ENCODE measurements at places on chromosomes 12 and 14. TPM values are rescaled to one million over a fixed set of nuclear protein-coding genes. Genes with fewer than 3 reads are reported as not detected.

KRT78 gene
- not detected for total RNA-seq

CD4 gene
- total RNA-seq: not detected

GPR33 gene
- not detected for total RNA-seq

DEGS2 gene
- 0.02 TPM for total RNA-seq

CD27 gene
- total RNA-seq: not detected

NEUROD4 gene
- not detected for total RNA-seq

CTSG gene
- not detected for total RNA-seq

KRT72 gene
- total RNA-seq: not detected

PSMB5 gene
- total RNA-seq: 478 TPM

CHGA gene
- not detected for total RNA-seq

PLEKHD1 gene
- total RNA-seq: 0.23 TPM

TTC9 gene
- total RNA-seq: 0.88 TPM

TOMM20L gene
- not detected for total RNA-seq

LAG3 gene
- not detected for total RNA-seq

FGF6 gene
- total RNA-seq: not detected

NR1H4 gene
- total RNA-seq: 1.5 TPM

CABP1 gene
- total RNA-seq: not detected

VWF gene
- total RNA-seq: 0.23 TPM

TFCP2 gene
- total RNA-seq: 4.7 TPM

PLEK2 gene
- total RNA-seq: not detected

SMCO2 gene
- 0.33 TPM for total RNA-seq

SYNDIG1L gene
- total RNA-seq: not detected

EML1 gene
- 18.5 TPM for total RNA-seq

GNB3 gene
- total RNA-seq: 1.0 TPM

LRTM2 gene
- total RNA-seq: not detected

GLT1D1 gene
- not detected for total RNA-seq

GLI1 gene
- total RNA-seq: 6.3 TPM

CISTR gene
- total RNA-seq: not detected

MAGOHB gene
- 116 TPM for total RNA-seq

AP4S1 gene
- 15.2 TPM for total RNA-seq

CNTN1 gene
- total RNA-seq: 3.7 TPM

HPD gene
- not detected for total RNA-seq

ZNF664 gene
- total RNA-seq: 41.6 TPM

GLIPR1L1 gene
- total RNA-seq: not detected

WNT5B gene
- total RNA-seq: 3.8 TPM

HSPA2 gene
- 3.8 TPM for total RNA-seq

TAS2R14 gene
- total RNA-seq: 3.3 TPM

MGST1 gene
- 218 TPM for total RNA-seq

GON7 gene
- 34.8 TPM for total RNA-seq

KRT73 gene
- total RNA-seq: not detected

SELPLG gene
- total RNA-seq: 2.8 TPM

AJUBA gene
- total RNA-seq: 25.9 TPM

PXMP2 gene
- total RNA-seq: 36.6 TPM

METTL25 gene
- 5.6 TPM for total RNA-seq

RPL10L gene
- total RNA-seq: not detected

All from H4 (cell line).